ENCODE measurements at places on chromosomes 12 and 14. TPM values are rescaled to one million over a fixed set of nuclear protein-coding genes. Genes with fewer than 3 reads are reported as not detected.

The TAS2R9 gene
- total RNA-seq, result not detected

The DIP2B gene
- total RNA-seq, result 32.3 TPM

The LRP1-AS gene
- total RNA-seq, result not detected

The KCNMB4 gene
- total RNA-seq, result 2.6 TPM

The RBP5 gene
- total RNA-seq, result not detected

The KRT85 gene
- total RNA-seq, result not detected

The GPR84 gene
- 0.16 TPM for total RNA-seq

The KCNA1 gene
- total RNA-seq, result 0.49 TPM

The TEP1 gene
- total RNA-seq, result 34.5 TPM

The KCNJ8 gene
- 2.3 TPM for total RNA-seq

The MYF5 gene
- not detected for total RNA-seq

The SIX4 gene
- 16.5 TPM for total RNA-seq

The NAA30 gene
- 17.1 TPM for total RNA-seq

The RNF212B gene
- not detected for total RNA-seq

The TMEM121 gene
- 5.8 TPM for total RNA-seq

The DEPDC4 gene
- total RNA-seq, result 0.49 TPM

The SPTB gene
- total RNA-seq, result not detected
